ENCODE measurements at places on chromosomes 2 and 18. TPM values are rescaled to one million over a fixed set of nuclear protein-coding genes. Genes with fewer than 3 reads are reported as not detected.

DNA sequence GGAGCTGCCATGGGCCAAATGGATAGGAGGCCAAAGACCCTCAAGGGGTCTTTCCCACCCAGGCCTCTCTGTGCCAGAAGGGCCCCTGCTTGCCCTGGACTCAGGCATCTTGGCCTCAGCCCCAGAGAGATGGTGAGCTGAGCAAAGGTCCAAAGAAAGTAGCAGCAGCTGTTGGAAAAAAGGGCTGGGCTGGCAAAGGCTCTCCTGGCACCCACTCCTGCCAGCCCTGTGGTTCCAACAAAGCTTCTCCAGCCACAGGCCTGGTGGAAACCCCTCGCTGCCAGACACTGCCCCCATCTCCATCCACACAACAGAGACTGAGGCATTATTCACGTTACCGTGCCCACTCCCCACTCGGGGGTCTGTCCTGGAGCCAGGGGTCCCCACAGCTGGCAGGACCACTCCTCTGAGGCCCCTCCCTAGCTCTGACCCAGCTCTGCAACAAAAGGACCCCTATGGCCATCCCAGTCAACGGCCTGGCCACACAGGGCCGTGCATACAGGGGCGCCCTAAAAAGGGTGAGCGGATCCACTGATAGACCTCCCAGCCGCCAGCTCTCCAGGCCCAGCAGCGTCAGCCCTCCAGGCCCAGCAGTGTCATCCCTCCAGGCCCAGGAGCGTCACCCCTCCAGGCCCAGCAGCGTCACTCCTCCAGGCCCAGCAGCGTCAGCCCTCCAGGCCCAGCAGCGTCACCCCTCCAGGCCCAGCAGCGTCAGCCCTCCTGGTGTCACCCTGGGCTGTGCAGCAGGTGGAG, 10.1 kb downstream of the BIN1 start:
- DNase-seq = no peak

GRCh38 chr2:85019121-85019520, 48.2 kb downstream of the KCMF1 start:
- no peak for DNase-seq

DNA sequence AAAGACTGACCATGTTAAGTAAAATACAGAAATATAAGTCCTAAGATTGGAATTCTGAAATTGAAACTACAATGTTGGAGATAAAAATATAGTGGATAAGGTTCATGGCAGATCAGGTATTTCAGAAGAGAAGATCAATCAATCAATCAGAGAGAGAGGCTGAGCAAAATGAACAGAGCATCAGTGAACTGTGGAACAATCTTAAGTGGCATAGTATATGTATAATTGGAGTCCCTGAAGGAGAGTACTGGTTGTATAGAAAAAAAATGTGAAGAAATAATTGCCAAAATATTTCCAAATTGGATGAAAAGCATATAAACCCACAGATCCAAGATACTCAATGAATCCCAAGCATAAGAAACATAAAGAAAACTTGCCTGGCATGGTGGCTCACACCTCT, 35.0 kb downstream of the ASB18 start:
- no peak for DNase-seq

EVX2 gene
- total RNA-seq = not detected

COLEC12 gene
- total RNA-seq = not detected

DPYSL5 gene
- not detected for total RNA-seq
